Stimulated activated effector memory CD8-positive, alpha-beta T cell treated with anti-CD3 and anti-CD28 coated beads, Interleukin-12 subunit alpha, Interleukin-12 subunit beta, amount 100 ng/mL, for 72 hours (primary cell): ENCODE measurements at places on chromosomes 6 and 20.

DNA sequence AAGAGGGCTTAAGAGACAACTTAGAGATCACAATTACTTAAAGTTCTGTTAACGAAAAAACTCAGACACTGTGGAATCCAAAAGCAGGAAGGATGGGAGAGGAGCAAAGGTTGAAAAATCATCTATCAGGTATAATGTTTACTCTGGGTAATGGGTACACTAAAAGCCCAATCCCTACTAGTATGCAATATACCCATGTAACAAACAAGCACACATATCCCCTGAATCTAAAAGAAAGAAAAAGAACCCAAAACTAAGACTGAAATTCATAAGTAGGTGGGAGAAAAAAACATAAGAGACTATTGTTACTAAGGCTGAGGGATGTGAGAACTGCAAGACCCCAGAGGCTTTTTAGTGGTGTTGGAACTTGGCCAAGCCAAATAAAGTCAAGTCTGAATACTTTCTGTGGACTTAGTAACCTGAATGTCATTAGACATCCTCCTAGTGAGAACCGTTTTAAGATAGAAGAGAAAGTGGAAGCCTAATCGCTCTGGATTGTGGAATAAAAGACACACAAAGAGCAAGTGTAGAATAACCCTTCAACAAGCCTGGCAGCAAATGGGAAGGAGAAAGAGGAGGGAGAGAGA lies 189.4 kb upstream of the RNF217 start:
- DNase-seq, result no peak

- peak; percentile 58 for DNase-seq
Observed at GRCh38 chr6:30915591-30915946, 1.5 kb downstream of the VARS2 start.

DNA sequence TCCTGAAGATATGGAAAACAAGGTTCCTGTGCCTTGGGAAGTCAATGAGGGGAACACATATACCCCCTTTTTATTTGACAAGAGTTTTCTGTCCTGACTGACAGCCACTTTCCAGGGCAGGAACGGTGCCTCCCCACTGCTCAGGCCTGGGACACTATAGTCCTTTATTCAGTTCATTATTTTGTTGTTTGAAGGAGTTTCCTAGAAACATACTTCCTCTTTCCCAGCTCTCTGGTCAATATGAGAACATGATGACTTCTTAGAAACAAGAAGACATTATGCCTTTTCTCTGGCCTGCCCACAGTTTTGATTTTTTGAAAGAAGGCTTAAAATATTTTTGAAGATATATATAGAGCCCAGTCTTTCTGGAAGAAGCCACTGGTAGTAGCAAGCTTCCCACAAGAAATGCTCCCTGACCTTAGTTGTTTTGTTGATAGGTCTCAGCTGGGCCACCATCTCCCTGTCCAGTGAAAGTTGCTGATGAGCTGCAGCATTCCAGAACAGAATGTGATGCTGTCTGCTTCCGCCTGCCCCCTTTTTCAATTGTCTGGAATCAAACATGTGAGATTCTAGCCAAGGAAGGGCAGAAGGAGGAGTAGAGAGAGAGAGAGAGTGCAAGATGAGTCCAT lies 350.0 kb upstream of the PRND start:
- no peak for DNase-seq

- DNase-seq, result no peak
Observed at GRCh38 chr6:17007749-17008148, 94.1 kb upstream of the STMND1 start.

- DNase-seq, result no peak
Observed at GRCh38 chr6:15842727-15843117, 179.9 kb upstream of the DTNBP1 start.

DNA sequence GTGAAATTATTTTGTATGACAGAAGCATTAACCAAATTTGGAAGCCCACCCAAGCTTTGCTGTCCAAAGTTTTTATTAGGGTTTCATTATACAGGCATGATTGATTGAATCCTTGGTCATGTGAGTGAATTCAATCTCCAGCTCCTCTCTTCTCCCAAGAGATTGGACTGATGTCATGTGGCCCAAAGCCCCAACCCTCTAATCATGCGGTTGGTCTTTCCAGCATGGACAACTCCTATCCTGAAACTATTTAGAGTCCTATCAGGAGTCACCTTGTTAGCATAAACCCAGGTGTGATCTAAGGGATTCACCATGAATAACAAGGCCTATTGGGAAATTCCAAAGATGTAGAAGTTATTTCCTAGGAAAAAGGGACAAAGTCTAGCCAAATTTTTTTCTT lies 10.6 kb downstream of the POLR3F start:
- no peak for DNase-seq

DNA sequence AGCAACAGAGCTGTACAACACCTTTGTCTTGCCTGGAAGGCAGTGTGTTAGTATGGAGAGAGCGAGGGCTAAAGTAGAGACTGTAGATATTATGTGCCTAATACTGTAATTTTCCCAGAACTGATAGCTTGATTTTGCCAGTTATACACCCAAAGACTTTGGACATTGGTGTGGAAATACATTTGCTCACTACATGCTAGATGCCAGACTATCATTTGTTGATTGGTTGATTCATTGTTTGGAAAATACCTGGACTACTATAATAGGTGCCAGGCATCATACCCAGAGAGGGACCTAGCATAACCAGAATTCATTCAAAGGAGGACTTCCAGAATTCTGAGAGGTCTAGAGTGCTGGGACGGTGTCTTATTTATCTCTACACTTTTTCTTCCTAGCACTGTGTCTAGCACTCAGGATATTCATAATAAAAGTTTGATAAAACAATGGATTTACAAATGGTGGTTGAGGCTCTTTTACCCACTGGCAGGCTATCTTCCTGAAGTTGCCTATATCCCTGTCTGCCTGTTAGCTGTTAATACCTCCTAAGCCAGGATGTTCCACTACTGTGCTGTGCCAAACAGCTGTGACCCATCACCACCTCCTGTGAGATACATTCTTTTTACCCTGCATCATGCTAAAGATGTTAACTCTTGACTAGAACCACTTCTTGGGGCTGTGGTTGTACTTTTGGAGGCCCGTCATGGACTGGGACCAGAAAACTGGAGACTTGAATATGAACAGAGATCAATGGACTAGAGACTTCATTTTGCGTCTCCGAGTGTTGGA lies 72.2 kb upstream of the FUCA2 start:
- DNase-seq, result no peak

DNA sequence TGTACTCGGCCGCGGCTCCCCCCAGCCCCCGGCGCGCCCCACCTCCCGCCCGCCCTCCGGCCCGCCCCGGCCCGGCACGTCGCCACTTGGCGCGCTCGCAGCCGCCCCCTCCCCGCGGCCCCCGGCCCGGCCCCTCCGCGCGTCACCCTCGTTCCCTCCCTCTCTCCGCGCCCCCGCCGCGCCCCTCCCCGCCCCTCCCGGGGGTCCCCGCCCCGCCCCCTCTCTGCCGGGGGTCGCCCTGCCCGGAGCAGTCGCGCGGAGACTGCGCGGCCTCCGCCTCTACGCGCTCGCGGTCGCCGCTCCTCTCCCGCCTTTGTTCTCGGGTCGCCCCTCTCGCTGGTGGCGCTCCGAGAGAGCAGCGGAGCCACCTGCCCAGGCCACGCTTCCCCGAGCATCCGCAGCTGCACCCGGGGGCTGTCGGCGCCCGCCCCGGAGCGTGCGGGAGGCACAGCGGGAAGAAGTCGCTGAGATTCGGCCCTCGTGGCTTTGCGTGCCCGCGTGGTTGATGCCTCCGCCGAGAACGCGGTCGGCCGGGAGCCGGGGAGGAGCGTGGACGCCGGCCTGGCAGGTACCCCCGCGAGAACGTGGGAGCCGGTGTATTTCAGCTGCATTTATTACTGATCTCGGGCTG lies at the start of gene PHF10:
Gene PHF10, minus strand, starts transcription at position 7 of the 631 bp plus-strand sequence. CDS start 569 bp downstream, outside the sequence.
- peak; percentile 79 for DNase-seq

DNA sequence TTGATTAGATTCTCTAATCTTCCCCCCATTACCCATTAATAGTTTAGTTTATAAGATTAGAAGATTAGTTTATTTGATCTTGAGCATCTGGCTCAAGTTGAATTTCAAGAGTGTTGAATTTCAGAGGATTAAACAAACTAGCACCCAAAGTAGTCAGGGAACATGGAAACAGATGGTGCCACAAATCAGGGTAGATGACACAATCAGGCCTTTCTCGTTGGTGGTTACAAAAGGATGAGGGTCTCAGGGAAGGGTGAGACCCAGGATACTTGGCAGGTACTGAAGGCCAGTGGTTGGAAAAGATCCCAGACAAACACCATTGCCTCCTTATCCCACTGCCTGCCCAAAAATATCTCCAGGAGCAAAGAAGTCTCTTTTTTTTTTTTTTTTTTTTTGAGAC lies 29.5 kb upstream of the ADGRF1 start:
- DNase-seq, result no peak

- DNase-seq, result no peak
Observed at GRCh38 chr6:81309811-81310210, 442.7 kb downstream of the TENT5A start.

DNA sequence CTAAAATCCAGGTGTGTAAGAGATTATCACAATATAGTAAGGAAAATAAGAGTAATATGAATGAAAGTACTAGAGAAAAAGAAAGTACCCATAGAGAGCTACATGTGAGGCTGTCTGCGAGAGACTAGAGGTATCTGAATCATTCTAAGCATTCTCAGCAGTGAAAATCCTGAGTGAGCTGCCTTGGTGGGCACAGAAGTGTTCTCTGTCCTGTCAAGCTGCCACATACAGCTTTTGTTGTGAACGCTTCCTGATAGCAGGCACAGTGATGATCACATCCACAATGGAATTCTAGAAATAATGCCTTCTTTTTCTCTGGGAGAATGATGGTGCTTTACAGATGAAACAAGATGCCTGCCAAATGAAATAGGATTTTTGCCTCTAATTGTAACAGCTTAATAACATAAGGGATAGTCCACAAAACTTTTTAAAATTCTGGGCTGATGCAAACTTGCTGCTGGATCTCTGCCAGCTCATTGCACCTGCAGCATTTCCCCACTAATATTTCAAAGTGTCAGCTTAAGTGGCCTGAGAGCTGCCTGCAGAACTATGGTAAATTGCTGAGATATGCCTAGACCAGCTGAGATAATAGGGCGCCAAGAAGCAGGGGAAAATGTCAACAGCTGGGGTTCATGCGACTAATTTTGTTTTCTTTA lies 620.5 kb downstream of the DOK5 start:
- DNase-seq, result no peak

DNA sequence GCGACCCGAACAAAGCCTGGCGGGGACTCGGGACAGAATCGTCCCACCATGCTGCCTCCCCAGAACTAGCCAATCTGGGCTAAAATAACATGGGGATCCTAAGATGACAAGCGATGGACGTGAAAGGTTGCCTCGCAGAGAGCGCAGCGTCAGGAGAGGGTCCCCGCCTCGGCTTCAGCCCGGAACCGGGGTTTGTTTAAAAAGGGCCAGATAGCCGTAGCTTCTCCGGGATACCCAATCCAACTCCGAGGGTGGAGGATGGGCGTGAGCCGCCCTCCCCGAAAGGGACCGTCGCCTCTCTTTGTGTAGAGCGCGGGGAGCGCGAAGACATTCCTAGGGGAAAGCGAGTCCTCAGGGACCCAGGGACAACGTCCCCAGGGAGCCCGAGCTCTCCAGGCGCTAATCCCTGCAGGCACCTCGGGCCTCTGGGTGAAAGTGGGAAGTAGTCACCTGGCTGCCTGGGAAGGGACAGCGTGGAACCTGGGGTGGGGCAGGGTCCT lies 643 bp downstream of the CD24 start:
- DNase-seq, result no peak

- DNase-seq, result no peak
Observed at GRCh38 chr20:5806457-5807263, 56.5 kb downstream of the SHLD1 start.

DNA sequence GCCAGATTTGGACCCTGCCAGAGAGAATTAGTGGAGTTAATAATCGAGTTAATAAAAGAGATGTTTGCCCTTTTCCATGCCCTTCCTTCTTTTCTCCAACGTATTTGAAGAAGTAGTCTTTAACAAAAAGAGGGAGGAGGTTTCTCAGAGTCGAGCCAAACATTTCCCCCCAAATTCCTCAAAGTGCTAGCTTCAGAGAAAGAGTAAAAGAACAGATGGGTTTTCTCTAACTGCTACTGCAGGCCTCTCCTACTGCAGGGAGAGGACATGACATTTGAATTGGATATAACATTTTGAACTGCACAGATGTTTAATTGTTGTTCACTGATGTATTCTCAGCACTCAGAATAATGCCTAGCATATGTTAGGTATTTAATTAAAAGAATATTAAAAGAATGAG lies 25.5 kb downstream of the RWDD2A start:
- no peak for DNase-seq

DNA sequence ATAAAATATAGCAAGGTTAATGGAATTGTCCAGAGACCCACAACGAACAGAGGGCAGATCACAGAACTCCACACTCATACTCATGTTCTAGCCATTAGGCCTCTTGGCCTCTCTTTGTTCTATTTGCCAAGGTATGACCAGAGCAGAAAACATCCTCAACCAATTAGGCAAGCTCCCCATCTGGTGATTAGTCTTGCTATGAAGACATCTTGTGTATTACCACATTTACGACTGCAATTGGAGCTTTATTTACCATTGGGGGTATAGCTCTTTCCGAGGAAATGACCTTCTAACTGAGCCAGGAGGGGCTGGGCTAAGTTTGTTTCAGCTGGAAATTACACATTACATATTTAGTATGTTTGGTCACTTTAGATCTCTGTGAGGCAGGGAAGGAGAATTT lies 593.9 kb downstream of the CD109 start:
- DNase-seq, result no peak

- DNase-seq, result no peak
Observed at GRCh38 chr6:116139917-116140316, 14.0 kb upstream of the COL10A1 start.

- DNase-seq, result no peak
Observed at GRCh38 chr6:67633058-67633457, 1002.0 kb upstream of the ADGRB3 start.

- DNase-seq, result no peak
Observed at GRCh38 chr6:72739368-72739779, 117.5 kb downstream of the KCNQ5 start.

- DNase-seq, result no peak
Observed at GRCh38 chr20:49171909-49172308, 16.2 kb downstream of the STAU1 start.
